ENCODE measurements at places on chromosomes 6 and 20. TPM values are rescaled to one million over a fixed set of nuclear protein-coding genes. Genes with fewer than 3 reads are reported as not detected.

DNA sequence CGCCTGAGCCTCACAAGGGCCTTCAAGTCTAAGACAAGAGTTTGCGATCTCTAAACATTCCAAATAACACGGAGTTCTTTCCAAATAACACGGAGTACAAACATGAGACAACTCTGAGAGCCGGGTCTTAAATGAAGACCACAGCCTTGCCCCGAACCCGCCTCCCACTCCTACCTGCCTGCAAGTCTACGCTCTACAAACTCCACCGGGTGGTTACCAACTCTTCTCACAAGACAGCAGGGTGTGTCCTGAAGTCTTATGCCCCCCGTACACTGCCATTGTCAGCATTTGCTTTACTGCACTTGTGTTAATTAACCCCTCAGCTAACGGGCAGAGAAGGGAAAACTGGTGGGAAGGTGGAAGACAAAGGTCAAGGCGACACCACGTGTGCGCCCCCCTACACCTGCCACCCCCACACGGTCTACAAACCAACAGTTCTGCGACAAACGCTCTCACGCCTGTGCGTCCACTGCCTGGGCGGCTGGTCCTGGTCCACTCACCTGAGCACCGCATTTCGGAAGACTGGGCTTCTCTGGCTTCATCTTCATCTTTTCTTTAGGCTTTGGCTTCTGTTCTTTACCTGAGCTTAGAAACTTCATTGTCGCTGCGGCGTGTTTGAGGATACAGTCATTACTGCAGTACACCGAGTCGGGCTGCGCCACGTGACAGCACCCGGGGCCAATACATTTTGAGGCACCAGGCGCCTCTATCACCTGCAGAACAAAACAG is 19.5 kb downstream of the DIDO1 start:
- DNase-seq, result no peak

GRCh38 chr6:78749326-78749725 is 118.0 kb upstream of the IRAK1BP1 start:
- no peak for DNase-seq

DNA sequence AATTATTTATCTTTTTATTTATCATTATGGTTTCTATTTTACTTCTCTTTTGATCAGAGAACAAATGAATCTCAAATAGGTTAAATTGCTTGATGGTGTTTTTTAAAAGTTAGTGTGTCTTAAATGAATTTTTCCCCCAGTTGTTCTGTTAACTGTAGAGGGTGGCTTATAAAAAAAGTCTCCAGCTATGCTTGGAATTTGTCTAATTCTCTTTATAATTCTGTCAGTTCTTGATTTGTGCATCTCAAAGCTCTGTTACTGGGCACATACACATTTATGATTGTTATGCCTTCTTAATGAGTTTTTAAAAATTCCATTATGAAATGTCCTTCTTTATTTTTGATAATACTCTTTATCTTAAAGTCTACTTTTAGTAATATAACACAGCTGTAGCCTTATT is 58.0 kb downstream of the LIN28B start:
- no peak for DNase-seq

- no peak for DNase-seq
Measured at GRCh38 chr6:69265090-69265489, 531.7 kb downstream of the LMBRD1 start.

GRCh38 chr6:142987490-142987889 is 42.5 kb upstream of the HIVEP2 start:
- no peak for DNase-seq

DNA sequence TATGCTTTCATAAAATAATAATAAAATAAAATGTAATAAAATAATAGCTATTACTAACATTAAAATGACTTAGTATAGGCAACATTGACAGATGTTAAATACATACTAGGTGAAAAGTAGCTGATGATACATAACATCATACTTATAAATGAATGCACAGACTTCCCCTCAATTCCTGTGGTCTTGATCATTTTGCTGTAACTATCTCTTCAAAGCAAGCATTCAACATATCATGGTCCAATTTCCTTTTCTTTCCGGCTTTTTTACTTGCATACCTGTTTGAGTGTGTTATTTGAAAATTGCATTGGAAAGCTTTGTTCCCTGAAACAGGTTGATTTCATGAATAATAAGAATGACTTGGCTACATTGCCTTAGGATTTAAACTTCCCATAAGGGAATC is 309.3 kb downstream of the HDGFL1 start:
- no peak for DNase-seq

DNA sequence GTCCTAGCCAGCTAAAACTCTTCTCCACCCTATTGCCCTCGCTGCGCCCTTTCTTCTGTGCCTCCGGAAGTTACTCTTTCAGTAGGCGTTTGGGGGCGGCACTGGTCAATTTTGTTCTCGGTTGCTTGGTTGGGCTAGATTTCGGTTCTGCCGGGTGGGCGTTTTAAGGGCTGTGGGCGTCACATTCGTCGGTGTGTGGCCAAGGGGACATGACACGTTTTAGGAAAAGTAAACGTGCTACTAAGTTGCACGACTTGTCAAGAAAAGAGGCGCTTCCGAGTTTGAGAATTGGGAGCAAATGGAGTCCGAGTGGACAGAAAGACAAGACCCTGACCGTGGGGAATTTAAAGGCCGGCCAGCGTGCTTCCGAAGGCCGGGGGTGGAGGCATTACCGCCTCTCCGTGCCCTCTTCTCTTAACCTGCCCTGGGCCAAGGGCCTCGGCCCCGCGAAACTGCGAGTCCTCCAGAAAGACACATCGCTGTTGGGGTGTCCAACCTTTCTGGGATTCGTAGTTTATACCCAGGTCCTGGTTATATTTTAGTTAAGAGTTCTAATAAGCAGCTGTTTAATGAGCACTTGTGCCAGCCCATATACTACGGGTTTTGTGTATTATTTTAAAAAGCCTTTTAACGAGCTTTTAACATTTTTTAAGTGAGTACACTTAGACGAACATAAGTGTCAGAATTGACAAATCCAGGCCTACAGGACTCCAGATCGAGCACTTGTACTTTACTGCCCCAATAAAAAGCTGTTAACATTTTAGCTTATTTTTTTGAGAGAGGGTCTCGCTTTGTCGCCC is 664 bp upstream of the BAG6 start:
- no peak for DNase-seq

GRCh38 chr20:36130390-36130789 is 24.1 kb upstream of the EPB41L1 start:
- DNase-seq, result no peak

DNA sequence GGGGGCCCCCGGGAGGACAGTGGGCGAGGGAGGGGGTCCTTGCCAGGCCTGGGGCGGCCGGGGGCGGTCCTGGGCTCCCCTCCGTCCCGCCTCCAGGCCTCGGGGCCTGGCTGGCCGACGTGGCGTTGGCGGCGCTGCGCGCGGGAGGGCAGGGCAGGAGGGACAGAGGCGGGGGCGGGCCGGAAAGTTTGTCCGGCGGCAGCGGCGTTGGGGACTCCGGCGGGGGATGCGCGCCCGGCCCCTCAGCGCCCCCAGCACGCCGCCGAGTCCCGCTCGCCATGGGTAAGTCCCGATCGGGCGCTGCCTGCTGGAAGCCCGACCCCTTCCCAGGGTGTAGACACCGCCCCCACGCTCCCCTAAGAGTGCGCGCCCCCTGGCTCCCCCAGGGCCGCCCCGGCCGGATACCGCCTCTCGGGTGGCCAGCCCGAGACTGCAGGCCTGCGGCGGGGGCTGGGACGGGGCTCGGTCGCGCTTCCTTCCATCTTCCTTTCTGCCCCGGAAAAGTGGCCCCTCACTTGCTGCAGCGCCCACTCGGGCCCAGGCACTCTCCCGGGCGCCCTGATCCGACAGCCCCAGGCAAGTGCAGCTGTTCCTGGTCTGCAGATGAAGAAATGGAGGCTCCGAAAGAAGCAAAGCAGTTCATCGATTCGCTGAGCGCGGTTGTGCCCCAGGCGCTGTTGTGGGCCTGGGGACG is at the start of gene SLC2A10:
TSS of gene SLC2A10 (plus strand) at position 191 of the 694 bp plus-strand sequence. CDS start at position 279, 88 bp downstream.
- DNase-seq, result peak; percentile 81

GRCh38 chr20:12093057-12093796 is 175.5 kb downstream of the BTBD3 start:
- no peak for DNase-seq

GRCh38 chr6:97049253-97050011 is 124.9 kb downstream of the KLHL32 start:
- DNase-seq, result no peak

DNA sequence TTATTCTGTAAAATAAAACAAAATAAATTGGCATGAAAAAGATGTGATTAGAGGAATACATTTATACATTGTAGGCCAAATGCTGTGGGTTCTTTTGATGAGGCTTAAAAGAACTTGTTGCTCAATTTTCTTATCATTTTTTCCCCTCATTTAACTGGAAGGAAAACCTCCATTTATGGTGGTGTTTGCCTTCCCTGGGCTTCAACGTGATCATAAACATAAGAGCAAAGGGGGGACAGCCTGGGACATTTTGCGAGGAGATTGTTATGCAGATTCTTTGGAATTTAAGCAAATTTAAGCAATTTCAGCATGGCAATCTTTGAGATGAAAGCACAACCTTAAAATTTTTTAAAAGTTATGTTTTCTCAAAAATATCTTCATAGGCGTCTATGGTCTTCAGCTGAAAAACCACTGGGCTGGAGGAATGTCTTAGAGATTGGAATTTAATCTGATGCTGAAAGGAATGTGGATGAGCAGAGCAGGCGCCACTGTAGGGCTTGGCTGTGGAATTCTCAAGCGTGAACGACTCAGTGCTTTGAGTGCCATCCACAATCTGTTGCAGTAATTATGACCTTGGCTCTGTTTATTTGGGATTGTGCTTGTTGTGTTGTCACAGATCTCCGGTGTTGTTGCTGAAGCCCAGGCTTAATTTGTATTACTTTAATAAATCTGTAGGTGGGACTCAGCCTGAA is 149.4 kb upstream of the MLIP start:
- peak; percentile 85 for DNase-seq

GRCh38 chr6:31728767-31729514 is at the start of gene DDAH2:
TSS of gene DDAH2 (minus strand) at chr6:31729299. CDS start at chr6:31729161, 138 bp downstream.
- DNase-seq, result no peak

ACTR5 gene
- 18.2 TPM for total RNA-seq

MEP1A gene
- 8.1 TPM for total RNA-seq

NMBR gene
- not detected for total RNA-seq

FOXA2 gene
- 43.6 TPM for total RNA-seq

RSPH9 gene
- not detected for total RNA-seq

Data from Caco-2 (cell line).